Forelimb muscle (tissue), 1 donor: ENCODE measurements at places on chromosomes 4 and X. TPM values are rescaled to one million over a fixed set of nuclear protein-coding genes. Genes with fewer than 3 reads are reported as not detected.

GRCh38 chr4:146235654-146236177 lies 21.4 kb downstream of the REELD1 start:
- no peak for DNase-seq

- no peak for DNase-seq
Observed at GRCh38 chrX:19769467-19769866, 117.9 kb downstream of the SH3KBP1 start.

GRCh38 chrX:48919360-48919841 lies 577 bp upstream of the PIM2 start:
- no peak for DNase-seq

DNA sequence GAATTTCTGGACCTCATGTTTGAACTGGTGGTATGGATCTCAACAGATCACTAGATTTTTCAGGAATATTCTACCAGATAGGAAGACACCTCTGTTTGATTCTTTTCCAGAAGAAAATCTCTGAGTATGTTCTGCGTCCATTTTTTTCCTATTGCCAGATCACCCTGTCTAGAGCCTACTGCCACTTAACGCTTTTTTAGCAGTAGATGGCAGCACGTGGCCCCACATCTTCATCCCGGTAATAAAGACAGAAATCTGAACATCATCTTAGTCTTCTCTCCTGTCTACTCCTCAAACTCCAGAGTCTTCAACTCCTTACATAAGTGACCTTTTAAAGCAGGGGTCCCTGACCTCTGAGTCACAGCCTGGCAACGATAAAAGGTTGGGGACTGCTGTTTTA lies 184.7 kb downstream of the TMA16 start:
- DNase-seq, result no peak

- DNase-seq, result no peak
Observed at GRCh38 chr4:20195071-20195885, 56.4 kb upstream of the SLIT2 start.

GRCh38 chrX:39112143-39112542 lies 310.9 kb downstream of the MID1IP1 start:
- no peak for DNase-seq

- no peak for DNase-seq
Observed at GRCh38 chrX:65900850-65901844, 138.7 kb downstream of the VSIG4 start.

DNA sequence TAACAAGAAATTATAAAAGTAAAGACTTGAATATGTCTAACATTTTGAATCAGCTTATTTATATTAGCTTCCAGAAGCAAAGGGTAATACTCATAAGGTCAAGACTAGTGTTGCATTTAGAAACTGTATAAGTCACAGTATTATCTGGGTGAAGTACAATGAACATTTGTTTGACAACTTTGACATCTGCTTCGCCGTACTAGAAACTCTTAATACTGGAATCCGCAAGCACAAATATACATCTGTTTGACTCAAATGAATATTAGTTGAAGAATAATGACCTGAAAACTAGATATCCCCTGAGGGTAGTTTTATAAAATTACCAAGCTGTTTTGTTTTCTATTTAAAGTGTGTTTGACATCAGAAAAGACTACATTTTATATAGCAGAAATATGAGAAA lies 135.4 kb upstream of the ATOH1 start:
- no peak for DNase-seq

DNA sequence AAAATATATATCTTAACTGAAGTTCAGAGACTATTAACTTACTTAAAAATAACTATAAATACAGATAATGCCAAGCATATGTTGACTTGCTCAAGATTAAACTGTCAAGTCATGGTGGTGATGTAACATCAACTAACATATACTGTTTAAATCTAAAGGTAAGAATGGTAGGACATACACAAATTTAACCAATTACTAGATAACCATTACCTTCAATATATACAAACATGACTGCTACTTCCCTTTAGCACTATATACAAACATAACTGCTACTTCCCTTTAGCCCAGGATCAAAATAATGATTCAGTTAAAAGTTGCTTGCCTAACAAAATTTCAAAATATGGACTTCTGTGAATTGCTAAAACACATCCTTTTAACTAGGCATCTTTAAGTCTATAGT lies 14.9 kb downstream of the HNRNPD start:
- DNase-seq, result no peak

DNA sequence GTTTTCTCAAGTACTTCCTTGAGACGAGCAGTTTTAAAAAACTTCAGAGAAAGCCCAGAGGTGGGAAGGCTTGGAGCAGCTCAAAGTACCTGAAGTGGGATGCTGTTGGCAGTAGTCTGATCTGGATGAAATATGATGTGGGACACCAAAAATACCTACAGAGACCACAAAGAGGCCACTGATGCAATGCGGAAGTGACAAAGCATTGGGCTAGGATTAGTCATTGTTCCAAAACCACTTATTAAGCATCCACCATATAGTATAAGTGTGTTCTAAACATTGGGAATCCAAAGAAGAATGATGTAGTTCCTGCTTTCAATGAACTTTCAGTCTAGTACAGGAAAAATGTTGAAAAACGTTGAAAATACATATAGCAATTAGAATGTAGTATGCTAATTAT lies 386.1 kb upstream of the CNKSR2 start:
- DNase-seq, result no peak

- no peak for DNase-seq
Observed at GRCh38 chrX:13074297-13075262, 30.2 kb upstream of the FAM9C start.

GRCh38 chr4:110247591-110247990 lies 49.2 kb upstream of the ELOVL6 start:
- no peak for DNase-seq

DNA sequence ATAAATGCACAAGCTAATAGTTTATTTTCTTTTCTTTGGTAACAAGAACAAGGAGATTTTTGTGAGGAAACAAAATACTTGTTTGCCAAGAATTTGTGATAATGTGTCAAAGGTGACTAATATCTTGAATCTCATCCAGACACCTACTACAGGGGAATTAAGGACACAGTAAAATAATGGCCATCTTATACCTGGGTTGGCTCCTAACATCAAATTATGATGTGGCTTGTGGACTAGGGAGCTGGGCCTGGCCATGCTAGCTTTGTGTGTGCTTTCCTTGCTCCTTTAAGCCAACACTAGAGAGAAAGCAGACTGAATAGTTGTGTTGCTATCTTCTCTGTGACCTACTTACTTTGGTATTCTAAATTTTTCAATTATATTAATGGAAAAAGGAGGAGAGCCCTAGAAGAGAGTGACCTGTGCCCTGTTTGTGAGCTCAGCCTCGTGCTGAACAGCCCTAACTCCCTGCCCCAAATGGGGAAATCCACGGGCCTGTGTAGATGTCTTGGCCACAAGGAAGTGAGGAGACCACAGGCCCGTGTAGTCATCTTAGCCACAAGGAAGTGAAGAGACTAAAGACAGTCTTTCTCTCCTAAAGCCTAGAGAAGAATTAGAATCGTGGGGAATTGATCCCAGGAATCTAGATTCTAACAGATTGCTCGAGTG lies 23.3 kb downstream of the ARHGAP24 start:
- DNase-seq, result no peak

DNA sequence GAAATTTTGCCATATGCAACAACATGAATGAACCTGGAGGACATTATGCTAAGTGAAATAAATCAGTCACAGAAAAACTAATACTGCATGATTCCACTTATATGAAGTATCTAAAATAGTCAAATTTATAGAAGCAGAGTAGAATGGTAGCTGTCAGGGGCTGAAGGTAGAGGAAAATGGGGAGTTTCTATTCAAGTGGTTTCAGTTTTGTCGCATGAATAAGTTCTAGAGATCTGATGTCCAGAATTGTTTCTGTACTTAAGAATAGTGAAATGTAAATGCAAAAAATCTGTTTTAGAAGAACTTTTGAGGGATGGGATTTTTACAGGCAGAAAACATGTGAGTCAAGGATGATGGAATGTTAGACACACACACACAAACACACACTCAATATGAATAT lies 34.1 kb downstream of the SLITRK4 start:
- DNase-seq, result no peak

- DNase-seq, result no peak
Observed at GRCh38 chrX:39725114-39725513, 372.6 kb downstream of the BCOR start.

GRCh38 chr4:112296949-112297880 lies at the start of gene ALPK1:
TSS of gene ALPK1 (plus strand) at chr4:112297369.
- peak; percentile 87 for DNase-seq

DNA sequence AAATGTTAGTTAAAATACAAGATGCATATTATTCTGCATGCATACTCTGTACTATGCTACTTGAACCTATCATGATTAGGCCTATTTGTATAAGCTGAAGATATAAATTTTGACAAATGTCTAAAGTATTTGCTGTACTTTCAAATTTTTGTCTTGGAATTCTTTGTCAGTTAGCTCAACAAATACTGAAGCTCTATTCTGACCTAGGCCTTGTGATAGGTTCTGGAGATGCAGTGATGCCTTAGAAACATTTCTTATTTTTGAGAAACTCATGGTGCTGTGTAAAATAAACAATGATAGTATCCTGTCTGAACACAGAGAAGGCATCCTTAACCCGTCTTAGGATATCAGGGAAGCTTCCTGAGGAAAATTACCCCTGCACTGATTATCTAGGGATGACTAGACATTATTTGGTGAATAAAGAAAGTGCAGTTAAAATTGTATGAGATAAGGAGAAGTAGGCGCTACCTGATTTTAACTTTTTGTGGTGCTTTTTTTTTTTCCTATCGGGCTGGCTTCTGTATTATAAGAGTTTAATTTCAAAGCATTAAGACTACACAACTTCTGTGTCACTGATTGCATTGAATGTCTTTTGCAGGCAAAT lies 43.4 kb downstream of the MOB1B start:
- no peak for DNase-seq

- no peak for DNase-seq
Observed at GRCh38 chr4:146439437-146439836, 82.3 kb downstream of the SLC10A7 start.

GRCh38 chrX:1455948-1456280 lies 3.2 kb upstream of the ASMTL start:
- DNase-seq, result no peak

DNA sequence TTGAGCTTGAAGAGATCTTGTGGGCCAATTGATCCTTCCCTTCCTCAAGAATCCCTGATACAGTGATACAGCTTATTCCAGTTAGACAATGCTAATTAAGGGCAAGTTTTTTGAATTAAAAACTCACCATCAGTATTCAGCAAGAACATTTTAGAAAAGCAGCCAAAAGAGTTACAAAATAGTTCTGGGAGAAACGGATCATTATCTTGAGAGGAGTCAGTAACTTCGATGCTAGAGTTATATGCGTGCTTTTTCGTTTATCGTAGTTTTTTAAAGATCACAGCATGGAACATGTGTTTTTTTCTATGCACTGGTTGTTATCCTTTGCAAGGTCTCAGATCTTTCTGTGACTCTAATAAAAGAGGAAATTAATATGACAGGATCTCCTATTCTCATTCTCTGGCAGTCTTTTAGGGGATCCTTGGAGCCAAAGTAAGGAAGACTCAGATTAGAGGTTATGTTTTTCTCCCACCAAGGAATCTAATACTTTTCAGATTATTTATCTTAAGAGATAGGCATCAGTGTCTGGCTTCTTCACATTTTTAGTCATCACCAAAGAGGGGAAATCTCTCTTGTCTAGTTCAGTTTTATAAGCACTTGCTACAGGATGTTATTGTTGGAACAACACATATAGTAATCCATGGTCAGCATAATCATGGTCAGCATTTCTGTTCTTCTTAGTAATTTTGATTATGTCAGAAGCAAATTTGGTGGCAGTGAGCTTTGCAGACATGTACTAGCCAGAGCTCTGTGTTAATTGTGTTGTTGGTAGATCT lies 109.7 kb downstream of the PDLIM5 start:
- DNase-seq, result no peak

Gene CHRDL1
- polyA plus RNA-seq, result 9.2 TPM

Gene CT55
- 0.42 TPM for polyA plus RNA-seq

Gene PCDH11X
- 0.04 TPM for polyA plus RNA-seq

Gene HDAC6
- 94.3 TPM for polyA plus RNA-seq

Gene NUP62CL
- 0.90 TPM for polyA plus RNA-seq

Gene WWC2
- 18.3 TPM for polyA plus RNA-seq

Gene CCKAR
- polyA plus RNA-seq, result not detected

Gene CSAG3
- not detected for polyA plus RNA-seq

Gene GPR50
- not detected for polyA plus RNA-seq

Gene HSD17B13
- polyA plus RNA-seq, result 0.18 TPM
